Iris pigment epithelial cell (primary cell): ENCODE measurements at places on chromosomes 16 and 17.

DNA sequence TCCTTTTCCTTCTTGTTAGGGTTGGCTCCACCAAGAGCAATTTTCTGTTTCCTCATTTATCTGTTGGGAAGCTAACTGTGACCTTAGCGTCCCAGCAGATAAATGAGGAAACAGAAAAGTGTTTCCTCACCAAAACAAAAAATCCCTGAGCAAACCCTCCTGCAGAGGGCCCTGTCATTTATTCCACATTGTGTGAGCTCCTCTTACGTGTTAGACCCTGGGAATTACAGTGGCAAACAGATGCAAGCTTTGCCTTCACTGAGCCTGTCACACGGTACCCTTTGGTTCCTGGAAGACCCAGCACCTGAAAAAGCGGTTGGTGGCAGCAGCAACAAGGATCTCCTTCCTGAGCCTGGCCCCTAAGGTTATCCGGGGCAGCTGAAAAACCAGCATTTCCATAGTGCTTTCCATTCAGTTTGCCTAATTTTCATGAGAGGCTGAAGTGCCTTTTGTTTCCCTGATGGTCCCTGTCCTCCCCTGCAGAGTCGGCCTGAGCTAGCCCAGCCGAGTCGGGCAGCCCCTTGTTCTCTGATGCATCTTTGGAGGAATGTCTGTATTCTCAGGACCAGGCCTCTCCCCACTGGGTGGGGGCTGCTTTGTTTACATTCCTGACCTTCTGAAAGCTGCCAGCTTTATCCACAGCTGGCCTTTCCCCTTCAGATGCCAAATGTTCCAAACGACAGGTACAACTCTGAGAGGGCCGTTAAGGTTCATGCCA is 34.7 kb downstream of the YPEL2 start:
- peak; percentile 69 for DNase-seq

GRCh38 chr17:66527335-66527734 is 224.9 kb downstream of the PRKCA start:
- DNase-seq = no peak

GRCh38 chr17:57784226-57784895 is 39.3 kb upstream of the CCDC182 start:
- no peak for DNase-seq

- DNase-seq = no peak
These were observed 46.8 kb upstream of the DNAH9 start for GRCh38 chr17:11551442-11551841.

- DNase-seq = no peak
These were observed 115.3 kb upstream of the SOX9 start for GRCh38 chr17:72005332-72006163.

GRCh38 chr17:16348586-16348985 is 4.7 kb downstream of the CENPV start:
- DNase-seq = no peak

DNA sequence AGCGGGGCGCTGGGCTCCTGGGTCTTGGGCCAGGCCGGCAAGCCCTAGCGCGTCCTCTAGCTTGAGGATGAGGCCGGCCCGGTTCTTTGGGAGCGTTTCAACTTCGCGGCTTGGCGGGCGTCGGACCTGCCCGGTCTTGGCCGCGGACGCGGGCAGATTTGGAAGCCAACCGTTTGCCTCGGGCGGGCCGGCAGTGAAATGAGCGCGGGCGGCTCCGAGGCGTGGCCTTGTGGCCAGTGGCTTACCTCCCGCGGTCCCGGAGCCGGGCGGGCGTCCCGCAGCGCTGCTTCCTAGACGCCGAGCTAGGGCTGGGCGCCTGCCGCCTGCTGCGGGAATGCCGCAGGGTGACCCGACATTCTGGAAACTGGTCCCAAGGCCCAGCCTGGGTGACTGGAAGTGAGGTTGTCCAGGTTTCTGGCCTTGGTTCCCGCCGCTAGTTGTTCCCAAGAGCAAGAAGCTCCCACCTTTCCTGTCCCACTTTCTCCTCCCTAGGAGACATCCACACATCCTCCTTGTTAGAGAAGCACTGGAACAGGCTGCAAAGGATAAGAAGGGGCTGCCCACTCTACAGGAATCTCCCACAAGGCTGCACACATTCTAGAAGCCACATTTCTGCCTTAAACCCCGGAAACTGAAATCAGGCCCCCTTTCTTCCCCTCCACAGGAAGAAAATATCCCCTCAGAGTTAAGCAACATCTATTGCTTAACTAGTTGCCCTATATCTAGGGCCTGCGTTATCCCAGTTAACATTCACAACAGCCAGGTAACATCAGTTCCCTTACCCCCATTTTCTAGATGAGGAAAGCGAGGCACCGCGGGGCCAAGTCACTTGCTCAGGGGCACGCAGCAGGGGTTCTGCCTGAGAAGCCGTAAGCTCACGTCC is 4.5 kb upstream of the CBX8 start:
- DNase-seq = no peak

GRCh38 chr17:67227488-67227887 is 17.5 kb downstream of the HELZ start:
- peak; percentile 36 for DNase-seq

GRCh38 chr16:68520649-68521086 is 18.4 kb upstream of the ZFP90 start:
- peak; percentile 75 for DNase-seq

DNA sequence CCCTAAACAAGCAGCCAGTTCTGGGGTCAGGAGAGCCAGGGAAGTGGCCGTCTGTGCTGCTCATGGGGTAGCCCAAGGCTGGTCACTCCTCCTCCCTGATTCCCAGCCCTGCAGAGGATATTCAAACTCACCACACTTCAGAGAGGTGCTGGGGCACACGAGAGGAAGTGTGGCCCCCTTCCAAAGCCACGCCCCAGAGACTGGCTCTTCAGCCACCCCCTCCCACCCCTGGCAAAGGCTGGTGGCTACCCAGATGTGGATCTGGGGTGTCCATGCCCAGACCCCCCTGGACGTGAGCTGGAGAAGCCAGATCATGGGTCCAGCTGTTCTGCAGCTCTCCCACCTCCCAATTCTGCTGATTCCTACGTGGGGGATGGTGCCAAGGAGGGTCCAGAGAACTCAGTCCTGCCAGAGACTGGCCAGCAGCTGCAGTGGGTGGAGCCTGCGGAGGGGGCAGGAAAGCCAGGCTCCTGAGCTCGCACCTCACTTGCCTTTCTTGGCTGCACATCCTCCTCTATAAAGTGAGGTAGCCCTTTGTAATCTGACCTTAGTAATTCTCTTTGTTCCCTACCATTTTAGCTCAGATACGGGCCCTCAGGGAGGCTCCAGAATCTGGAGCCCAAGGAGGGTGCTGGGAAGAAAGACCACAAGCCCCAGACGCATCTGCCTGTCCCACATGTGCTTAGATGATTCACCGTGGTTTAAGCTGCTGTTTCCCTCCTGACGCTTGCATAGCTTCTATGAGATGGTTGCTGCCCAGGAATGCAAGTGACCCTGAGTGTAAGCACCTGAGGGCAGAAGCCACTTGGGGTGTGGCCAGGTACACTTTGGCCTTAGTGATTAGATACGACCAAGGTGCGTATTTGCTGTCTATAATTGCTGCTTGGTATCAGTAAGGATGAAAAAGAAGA is 15.3 kb downstream of the SDK2 start:
- no peak for DNase-seq

GRCh38 chr16:20271893-20272292 is 55.4 kb downstream of the GP2 start:
- no peak for DNase-seq
